ENCODE measurements at places on chromosomes 6 and 20. TPM values are rescaled to one million over a fixed set of nuclear protein-coding genes. Genes with fewer than 3 reads are reported as not detected.

SRSF6 gene
- 44.4 TPM for total RNA-seq

C6orf163 gene
- total RNA-seq, result 2.1 TPM

C6orf120 gene
- 17.7 TPM for total RNA-seq

NKAPL gene
- total RNA-seq, result 0.85 TPM

SLC22A16 gene
- total RNA-seq, result not detected

RAET1L gene
- not detected for total RNA-seq

SLC17A1 gene
- total RNA-seq, result not detected

TRIM15 gene
- total RNA-seq, result not detected

PROKR2 gene
- not detected for total RNA-seq

LCA5 gene
- 4.2 TPM for total RNA-seq

CALHM4 gene
- 0.18 TPM for total RNA-seq
